ENCODE measurements at places on chromosomes 2 and 18. TPM values are rescaled to one million over a fixed set of nuclear protein-coding genes. Genes with fewer than 3 reads are reported as not detected.

Gene ITGA4
- 0.07 TPM for total RNA-seq

Gene TUBA3E
- total RNA-seq: not detected

Gene PHOSPHO2
- total RNA-seq: 5.5 TPM

Gene ITGAV
- total RNA-seq: 71.6 TPM

Gene PDE11A
- 0.07 TPM for total RNA-seq

Gene TRIM43
- not detected for total RNA-seq

Gene RBMS1
- 41.1 TPM for total RNA-seq

Gene DSG1
- not detected for total RNA-seq

Gene IL36A
- not detected for total RNA-seq

Gene RNPEPL1
- 29.2 TPM for total RNA-seq

Gene ME2
- total RNA-seq: 84.0 TPM

Gene CFAP65
- total RNA-seq: not detected

Gene RAB27B
- total RNA-seq: 28.5 TPM

Gene RNF144A
- total RNA-seq: 7.3 TPM

Gene SIX2
- 0.15 TPM for total RNA-seq

Gene FBLN7
- 1.0 TPM for total RNA-seq

Gene GAREM1
- 9.5 TPM for total RNA-seq

Gene WDR7
- total RNA-seq: 9.9 TPM

Gene PLEKHB2
- 72.0 TPM for total RNA-seq

Gene ARHGEF33
- 0.47 TPM for total RNA-seq

Gene TTN
- total RNA-seq: 2.0 TPM

Gene B3GNT2
- 12.0 TPM for total RNA-seq

Gene ATRAID
- 219 TPM for total RNA-seq

Gene AQP12B
- not detected for total RNA-seq

Gene NCKAP5
- total RNA-seq: 10.0 TPM

Gene HTR2B
- not detected for total RNA-seq

Gene CDH20
- not detected for total RNA-seq

Gene AKAIN1
- not detected for total RNA-seq

Gene SLC5A7
- not detected for total RNA-seq

Gene SCG2
- total RNA-seq: 11.2 TPM

Gene HOXD13
- total RNA-seq: 5.2 TPM

Gene EVX2
- not detected for total RNA-seq

Gene SERPINB12
- not detected for total RNA-seq

Gene TBR1
- 0.05 TPM for total RNA-seq

Gene STARD7
- 177 TPM for total RNA-seq

Gene INHBB
- 0.07 TPM for total RNA-seq

Gene CXCR4
- total RNA-seq: not detected

Gene VWC2L
- total RNA-seq: not detected

Gene ANKRD30BL
- not detected for total RNA-seq

Gene ITGB6
- not detected for total RNA-seq

Gene MALL
- 20.9 TPM for total RNA-seq
